ENCODE measurements at places on chromosomes 1 and 21. TPM values are rescaled to one million over a fixed set of nuclear protein-coding genes. Genes with fewer than 3 reads are reported as not detected.

DNA sequence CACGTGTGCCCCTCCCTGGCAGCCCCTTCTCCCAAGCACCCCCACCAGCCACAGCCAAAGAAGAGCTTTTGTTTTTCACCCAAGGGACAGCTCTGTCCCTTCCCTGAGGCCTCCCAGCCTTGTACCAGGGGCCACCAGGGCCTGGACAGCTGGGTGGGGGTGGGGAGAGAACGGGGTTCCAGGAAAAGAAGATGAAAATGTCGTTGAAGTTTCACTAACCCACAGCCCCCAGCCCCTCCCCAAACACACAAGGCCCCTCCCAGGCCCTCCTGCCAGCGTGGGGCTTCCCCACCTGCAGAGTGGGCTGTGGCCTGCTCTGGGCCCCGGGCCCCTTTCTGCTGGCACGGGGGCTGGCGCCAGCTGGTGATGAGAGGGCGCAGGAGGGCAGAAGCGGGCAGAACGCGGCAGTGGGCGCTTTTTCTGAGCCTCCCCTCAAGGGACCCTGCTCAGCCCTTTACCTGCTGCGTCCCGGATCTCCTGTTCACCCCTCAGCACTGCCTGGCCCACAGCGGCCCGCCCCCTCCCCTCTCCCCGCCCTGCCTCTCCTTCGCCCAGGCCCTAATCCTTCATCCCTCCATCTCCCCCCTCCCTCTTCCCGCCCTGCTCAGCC lies 5.5 kb upstream of the ANKRD65 start:
- no peak for DNase-seq

The SLC44A5 gene
- 1.7 TPM for total RNA-seq

DNA sequence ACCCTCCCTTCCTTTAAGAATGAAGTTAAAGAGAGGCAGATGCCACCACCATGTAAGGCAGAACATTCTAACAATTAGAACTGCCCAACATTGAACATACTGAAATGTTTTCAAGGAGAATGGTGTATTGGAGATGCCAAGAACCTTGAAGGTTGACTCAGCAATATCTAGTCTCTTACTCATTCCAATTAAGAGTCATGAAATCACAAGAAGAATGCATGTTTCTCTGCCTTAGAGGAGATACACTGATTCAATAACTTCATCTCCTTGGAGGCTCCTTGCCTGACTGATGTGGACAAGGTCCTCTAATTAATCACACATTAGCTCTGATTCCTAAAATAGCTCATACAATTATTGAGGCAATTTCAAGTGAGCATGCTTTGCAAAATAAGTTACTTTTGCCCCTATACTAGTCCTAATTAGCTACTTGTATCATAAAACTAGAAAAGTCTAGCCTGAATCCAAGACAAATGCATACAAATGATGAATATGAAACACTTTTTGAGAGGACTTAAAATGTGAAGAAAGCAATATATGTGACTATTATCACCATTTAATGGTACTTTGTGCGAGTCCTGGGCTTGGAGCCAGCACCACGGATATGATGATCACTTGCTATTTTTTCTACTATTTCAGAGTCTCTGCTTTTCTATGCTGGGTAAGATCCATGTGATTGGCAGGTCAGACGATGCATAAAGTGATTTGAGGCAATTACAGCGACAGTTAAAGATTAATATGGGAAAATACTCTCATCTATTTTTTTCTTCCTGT lies 114.5 kb downstream of the DSCAM start:
- DNase-seq = no peak

- no peak for DNase-seq
Measured at GRCh38 chr1:206939841-206940587, 6.3 kb downstream of the PIGR start.
